Endothelial cell (in vitro differentiated cells): ENCODE measurements at places on chromosomes 2 and 18. TPM values are rescaled to one million over a fixed set of nuclear protein-coding genes. Genes with fewer than 3 reads are reported as not detected.

DNA sequence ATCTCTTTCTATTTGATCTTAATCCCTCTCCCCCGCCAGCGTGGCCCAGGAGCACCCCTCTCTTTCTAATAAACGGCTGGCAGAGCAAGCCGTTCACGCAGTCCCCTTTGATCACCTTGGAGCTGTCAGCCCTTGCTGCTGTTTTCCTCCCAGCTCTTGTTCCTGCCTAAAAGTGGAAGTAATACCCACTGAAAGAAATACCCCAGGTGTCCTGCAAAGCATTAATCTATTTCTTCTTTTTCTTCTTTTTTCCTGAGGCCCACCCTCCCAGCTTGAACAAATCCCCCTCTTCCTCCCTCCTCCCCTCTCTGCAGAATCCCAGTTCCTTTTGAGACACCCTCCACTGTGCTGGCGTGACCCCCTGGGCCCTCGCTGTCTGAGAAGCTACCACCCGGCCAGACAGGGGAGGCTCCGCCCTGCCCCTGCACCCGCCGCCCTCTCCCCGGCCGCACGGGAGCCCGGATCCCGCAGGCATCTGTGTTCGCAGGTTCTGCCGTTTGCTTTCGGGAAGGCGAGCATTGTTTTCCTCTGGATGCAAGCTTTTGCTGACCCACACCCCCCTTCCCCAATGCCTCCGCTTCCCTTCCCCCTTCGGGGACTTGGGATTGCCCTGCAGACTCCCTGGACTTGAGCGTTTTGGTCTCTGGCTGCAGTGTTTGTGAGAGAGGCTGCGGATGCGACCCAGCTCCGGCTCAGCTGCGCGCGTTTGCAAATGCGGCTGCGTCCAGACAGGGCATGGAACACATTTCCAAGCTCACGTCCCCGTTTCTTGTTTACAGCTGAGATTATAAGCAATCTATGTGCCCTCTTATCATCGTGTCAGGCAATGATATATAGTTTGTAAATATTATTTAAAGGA lies 631.5 kb downstream of the NYAP2 start:
- H3K36me3 ChIP-seq: no peaks in the 10 kb centered on the region
- peak overlapping the region; percentile 88 for H3K4me3 ChIP-seq
- peak overlapping the region; percentile 32 for H3K27ac ChIP-seq
- DNase-seq: peak; percentile 70
- H3K4me1 ChIP-seq: peaks cover 17% of the 10 kb centered on the region

- DNase-seq: no peak
- H3K27ac ChIP-seq: no peak overlapping the region
- peaks cover 14% of the 10 kb centered on the region for H3K36me3 ChIP-seq
- peaks cover 21% of the 10 kb centered on the region for H3K27me3 ChIP-seq
Measured at GRCh38 chr2:241000831-241001321, 2.5 kb downstream of the SNED1 start.

IGFBP2 gene
- total RNA-seq: 1,170 TPM

DNA sequence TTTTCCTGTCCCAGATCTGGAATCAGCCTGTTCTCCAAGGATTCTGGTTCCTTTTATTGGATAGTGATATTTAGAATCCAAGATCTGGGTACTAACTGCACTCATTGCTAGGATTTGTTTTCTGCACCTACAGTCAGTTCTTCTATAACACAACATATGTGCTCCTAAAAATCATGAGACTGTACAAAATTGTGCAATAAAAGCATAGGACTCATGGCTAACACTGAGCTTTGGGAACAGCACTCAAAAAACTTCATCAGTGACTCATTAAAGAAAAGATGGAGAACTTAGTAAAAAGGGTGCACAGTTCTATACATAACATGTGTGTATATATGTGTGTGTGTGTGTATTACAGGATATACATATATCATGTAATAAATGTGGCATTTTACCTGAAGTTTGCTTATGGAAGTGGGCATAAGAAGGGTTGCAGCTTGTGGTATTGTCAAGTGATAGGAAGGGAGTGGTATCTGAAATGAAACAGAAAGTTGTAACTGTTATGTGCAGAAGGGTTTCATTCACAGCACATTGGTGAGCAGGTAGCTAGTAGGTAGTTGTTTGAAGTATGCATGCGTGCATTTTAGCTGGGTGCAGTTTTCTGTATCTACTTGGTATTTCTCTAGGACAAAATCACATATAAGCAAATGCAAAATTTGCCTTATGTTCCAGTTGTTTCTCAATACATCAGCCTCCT lies 5.9 kb upstream of the SCYGR2 start:
- H3K27ac ChIP-seq: no peak overlapping the region
- DNase-seq: no peak
- H3K4me3 ChIP-seq: no peak overlapping the region
- no peaks in the 10 kb centered on the region for H3K4me1 ChIP-seq

DNA sequence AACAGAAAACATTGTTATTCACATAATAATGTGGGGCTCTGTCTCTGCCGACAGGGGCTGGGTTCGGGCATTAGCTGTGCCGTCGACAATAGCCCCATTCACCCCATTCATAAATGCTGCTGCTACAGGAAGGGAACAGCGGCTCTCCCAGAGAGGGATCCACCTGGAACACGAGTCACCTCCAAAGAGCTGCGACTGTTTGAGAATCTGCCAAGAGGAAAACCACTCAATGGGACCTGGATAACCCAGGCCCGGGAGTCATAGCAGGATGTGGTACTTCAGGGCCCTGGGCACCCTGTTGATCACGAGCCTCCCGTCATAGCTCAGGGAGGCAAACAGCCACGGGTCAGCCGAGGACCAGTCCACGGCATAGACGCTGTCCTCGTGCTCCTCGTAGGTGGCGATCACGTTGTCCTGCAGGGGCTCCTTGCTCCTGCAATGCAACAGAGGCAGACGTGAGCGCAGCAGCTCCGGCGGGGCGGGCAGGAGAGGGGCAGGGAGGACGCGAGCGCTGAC lies 188.5 kb downstream of the EIPR1 start:
- H3K4me1 ChIP-seq: peaks cover 5% of the 10 kb centered on the region
- H3K36me3 ChIP-seq: peaks cover 11% of the 10 kb centered on the region
- no peak overlapping the region for H3K4me3 ChIP-seq
- DNase-seq: no peak

DNA sequence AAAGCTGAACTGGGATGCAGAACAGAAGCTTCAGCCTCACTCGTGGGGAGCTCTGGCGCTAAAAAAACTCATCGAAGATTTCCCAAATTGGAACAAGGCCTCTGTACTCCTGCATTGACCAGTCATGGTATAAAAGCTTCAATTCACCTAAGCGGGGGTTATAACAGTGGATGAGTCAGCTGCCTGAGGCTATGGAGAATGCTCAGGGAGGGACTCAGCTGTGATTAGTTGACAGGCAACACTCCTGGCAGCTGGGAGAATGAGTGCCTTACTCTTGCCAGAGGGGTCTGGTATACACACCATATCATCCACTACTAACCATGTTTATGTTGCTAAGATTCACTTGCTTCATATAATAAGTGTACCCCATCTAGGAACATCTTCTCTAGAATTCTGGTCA lies 350.6 kb upstream of the VRK2 start:
- no peaks in the 10 kb centered on the region for H3K27me3 ChIP-seq
- no peaks in the 10 kb centered on the region for H3K36me3 ChIP-seq
- H3K4me3 ChIP-seq: no peak overlapping the region
- H3K27ac ChIP-seq: no peak overlapping the region

ARHGEF33 gene
- total RNA-seq: 0.69 TPM

GRCh38 chr18:43040281-43040680 lies 75.2 kb downstream of the RIT2 start:
- no peaks in the 10 kb centered on the region for H3K36me3 ChIP-seq
- no peaks in the 10 kb centered on the region for H3K27me3 ChIP-seq
- H3K4me3 ChIP-seq: no peak overlapping the region
- H3K4me1 ChIP-seq: no peaks in the 10 kb centered on the region
- DNase-seq: no peak
- no peak overlapping the region for H3K27ac ChIP-seq

DNA sequence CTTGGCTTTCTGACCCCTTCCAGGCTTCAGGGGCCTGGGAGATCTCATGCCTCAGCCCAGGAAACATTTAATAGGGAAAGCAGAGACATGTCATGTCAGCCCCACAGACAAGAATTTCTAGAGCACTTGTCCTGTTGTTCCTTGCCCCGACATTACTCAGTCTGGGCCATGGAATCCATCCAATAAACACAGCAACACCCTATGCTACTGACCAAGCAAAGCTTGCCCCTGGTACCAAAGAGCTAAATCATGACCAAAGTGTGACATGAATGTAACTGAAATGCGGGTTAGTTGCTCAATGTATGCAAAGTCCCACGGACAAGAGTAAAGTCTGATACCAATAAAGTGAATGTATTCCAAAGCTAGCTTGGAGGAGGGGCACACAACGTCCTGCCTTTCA lies 35.1 kb downstream of the EHD3 start:
- peaks cover 6% of the 10 kb centered on the region for H3K36me3 ChIP-seq
- peaks cover 9% of the 10 kb centered on the region for H3K4me1 ChIP-seq
- no peak overlapping the region for H3K4me3 ChIP-seq
- no peaks in the 10 kb centered on the region for H3K27me3 ChIP-seq
- DNase-seq: no peak

DNA sequence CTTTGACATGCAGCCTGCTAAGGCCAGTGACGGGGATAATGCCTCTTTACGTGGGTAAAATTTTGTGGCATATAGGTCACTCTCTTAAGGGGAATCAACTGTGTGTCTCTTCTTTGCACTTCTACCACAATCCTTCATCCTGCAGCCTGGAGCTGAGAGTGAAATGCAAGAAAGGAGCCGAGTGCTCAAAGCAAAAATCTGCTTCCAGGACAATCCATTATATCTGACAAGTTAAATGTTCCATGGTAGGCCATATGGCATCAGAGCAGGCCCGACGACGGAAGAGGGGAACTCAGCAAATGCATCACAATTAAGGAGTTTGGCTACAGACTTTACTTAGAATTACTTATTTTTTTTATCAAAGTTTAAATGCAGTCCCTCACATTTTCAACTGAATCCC lies 171.2 kb downstream of the TCF4 start:
- H3K27ac ChIP-seq: peak overlapping the region; percentile 62
- H3K27me3 ChIP-seq: peaks cover 4% of the 10 kb centered on the region
- H3K4me1 ChIP-seq: peaks cover 76% of the 10 kb centered on the region

EXOC6B gene
- 45.6 TPM for total RNA-seq

GRCh38 chr2:38074764-38075506 lies 1.0 kb downstream of the CYP1B1 start:
- DNase-seq: peak; percentile 48
- no peak overlapping the region for H3K27ac ChIP-seq
- H3K4me1 ChIP-seq: peaks cover 16% of the 10 kb centered on the region
- peaks cover 20% of the 10 kb centered on the region for H3K27me3 ChIP-seq

GRCh38 chr2:77910136-77910535 lies 388.0 kb upstream of the LRRTM4 start:
- no peaks in the 10 kb centered on the region for H3K27me3 ChIP-seq
- H3K4me3 ChIP-seq: no peak overlapping the region
- no peaks in the 10 kb centered on the region for H3K4me1 ChIP-seq
- no peaks in the 10 kb centered on the region for H3K36me3 ChIP-seq
- no peak overlapping the region for H3K27ac ChIP-seq

DNA sequence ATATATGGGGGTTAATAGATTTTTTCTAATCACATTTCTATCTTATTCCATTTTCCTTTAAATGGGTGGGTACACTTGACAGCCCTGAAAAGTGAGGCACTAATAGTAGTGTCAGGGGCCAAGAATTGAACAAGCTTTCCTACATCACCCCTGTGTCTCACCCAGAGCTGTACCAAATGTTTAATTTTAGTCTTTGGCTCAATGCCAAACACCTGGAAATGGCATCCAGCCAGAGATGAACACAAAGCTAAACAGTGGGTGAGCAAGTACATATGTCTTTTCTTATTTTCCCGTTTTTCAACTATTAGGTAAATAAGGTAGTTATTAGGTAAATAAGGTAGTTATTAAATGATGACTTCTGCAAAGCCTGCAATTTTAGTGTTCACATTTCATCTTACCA lies 276.3 kb upstream of the ERBB4 start:
- no peak overlapping the region for H3K4me3 ChIP-seq
- H3K36me3 ChIP-seq: no peaks in the 10 kb centered on the region
- DNase-seq: no peak
- H3K27me3 ChIP-seq: no peaks in the 10 kb centered on the region

DNA sequence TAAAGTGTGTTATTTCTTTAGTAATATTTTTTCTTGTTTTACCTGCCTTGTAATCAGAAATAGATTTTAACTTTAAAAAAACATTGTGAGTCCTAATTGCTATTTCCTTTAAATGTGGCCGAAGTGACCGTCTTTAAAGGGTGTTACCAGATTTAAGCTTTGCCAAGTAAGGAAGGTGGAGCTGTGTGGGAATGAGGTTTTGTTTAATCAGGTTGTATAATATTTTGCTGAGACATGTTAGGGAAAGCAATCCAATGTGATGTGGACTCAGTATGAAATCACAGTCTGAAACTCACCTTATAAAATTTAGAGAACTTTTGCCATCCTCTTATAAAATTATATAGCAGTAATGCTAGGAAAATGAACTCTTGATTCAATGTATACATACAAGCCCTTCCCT lies 32.9 kb upstream of the ITPRID2 start:
- H3K36me3 ChIP-seq: no peaks in the 10 kb centered on the region
- DNase-seq: no peak
- H3K4me3 ChIP-seq: no peak overlapping the region
- no peaks in the 10 kb centered on the region for H3K4me1 ChIP-seq

SPR gene
- 12.2 TPM for total RNA-seq

RAB6C gene
- total RNA-seq: 1.4 TPM

DNA sequence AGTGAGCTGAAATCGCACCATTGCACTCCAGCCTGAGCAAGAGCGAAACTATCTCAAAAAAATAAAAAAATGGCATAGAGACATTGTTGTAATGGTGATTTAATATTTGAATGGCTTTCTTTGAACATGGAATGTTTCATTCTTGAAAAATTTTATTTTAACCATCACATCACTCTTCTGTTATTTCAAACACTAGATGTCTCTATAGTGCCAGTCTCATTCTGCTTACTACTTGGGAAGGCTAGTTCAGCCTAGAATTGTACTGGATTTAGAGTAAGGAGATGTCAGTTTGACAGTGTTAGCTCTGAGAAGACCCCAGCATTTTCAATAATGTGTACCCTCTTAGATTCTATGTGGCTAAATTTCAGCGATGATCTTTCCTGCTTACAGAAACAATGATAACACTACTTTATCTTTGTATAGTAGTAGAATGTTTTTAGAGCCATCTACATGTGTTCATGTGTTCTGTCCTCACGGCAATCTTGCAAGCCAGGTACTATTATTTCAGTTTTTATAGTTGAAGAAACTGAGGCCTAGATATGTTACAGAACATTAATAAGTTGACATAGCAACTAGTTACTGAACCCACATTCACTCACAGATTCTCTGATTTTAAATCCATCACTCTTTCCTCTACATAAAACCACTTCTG lies 142.9 kb upstream of the ZSWIM2 start:
- no peak overlapping the region for H3K27ac ChIP-seq
- no peak overlapping the region for H3K4me3 ChIP-seq
- peaks cover 4% of the 10 kb centered on the region for H3K36me3 ChIP-seq
- peaks cover 15% of the 10 kb centered on the region for H3K4me1 ChIP-seq
- no peak for DNase-seq
- H3K27me3 ChIP-seq: no peaks in the 10 kb centered on the region

DGKD gene
- total RNA-seq: 15.3 TPM

DIPK1C gene
- total RNA-seq: 0.21 TPM
